Activated T-cell treated with anti-CD3 and anti-CD28 coated beads, Interleukin-2, amount 50 U/mL, for 4 hours (primary cell): ENCODE measurements at places on chromosomes 12 and 14.

DNA sequence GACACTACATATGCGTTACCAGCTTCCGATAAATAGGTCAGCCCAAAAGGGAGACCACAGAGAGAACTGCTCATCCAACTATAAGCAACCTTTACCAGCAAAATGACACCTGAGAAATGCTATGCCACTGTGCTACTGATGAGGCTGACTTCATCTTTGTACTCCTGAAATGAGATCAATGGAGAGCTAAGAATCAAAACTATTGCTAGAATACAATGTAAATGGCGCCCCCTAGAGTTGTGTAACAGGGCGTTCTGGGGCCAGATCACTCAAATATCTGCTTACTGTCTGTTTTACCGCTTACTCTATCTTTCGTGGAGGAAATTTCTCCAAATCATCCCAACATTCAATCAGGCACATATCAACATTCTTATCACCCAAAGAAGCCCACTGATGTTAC lies 4.6 kb downstream of the ZNF384 start:
- DNase-seq: peak; percentile 30

- no peak for DNase-seq
These were observed 93.0 kb downstream of the NT5DC3 start for GRCh38 chr12:103748002-103748401.

- no peak for DNase-seq
These were observed 133.5 kb downstream of the BICD1 start for GRCh38 chr12:32240162-32240561.

DNA sequence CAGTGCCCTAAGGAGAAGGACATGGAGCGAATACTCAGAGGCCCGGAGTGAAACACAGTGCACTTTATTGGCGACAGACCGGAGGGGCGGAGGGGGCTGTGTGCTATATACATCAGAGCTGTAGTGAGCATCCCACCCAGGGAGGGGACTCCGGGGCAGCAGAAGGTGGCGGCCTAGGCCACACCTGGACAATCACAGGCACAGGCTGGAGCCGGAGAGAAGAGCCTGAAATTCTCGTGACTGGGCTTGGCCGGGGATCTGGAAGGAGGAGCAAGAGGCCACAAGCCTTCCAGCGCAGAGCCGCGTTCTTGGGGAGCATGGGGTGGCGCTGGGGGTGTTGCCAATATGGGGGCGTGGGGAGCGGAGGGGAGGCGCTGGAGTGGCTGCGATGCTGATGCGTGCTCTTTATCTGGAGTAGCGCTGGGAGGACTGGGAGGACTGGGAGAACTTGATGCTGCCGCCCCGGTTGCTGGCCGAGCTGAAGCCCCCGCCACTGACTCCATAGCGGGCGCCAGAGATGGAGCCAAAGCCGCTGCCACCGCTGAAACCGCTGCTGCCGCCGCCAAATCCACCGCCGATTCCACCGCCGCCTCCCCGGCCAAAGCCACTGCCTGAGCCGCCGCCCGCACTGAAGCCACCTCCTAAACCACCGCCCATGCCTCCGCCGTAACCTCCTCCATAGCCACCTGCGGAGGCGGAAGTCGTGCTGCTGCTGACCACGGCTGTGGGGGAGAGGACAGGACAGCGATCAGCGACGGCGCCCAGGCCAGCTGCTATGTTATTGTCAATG lies 6.1 kb downstream of the KRT3 start:
- no peak for DNase-seq

GRCh38 chr12:76495556-76495955 lies 64.0 kb downstream of the OSBPL8 start:
- DNase-seq: no peak
